ENCODE measurements at places on chromosomes 5 and 9. TPM values are rescaled to one million over a fixed set of nuclear protein-coding genes. Genes with fewer than 3 reads are reported as not detected.

FAM78A gene
- under 0.01 TPM for total RNA-seq

LRRC70 gene
- total RNA-seq, result 0.83 TPM

CNTLN gene
- total RNA-seq, result 5.9 TPM

CDC25C gene
- 7.5 TPM for total RNA-seq

CCDC183 gene
- total RNA-seq, result not detected

NUTM2F gene
- not detected for total RNA-seq

ARSI gene
- 15.2 TPM for total RNA-seq

RGS7BP gene
- total RNA-seq, result not detected

FOXD4L3 gene
- not detected for total RNA-seq

SURF1 gene
- total RNA-seq, result 15.1 TPM

PAM gene
- total RNA-seq, result 115 TPM

MOB3B gene
- total RNA-seq, result under 0.01 TPM

ALDOB gene
- total RNA-seq, result not detected

OLFML2A gene
- 1.4 TPM for total RNA-seq

PRDM9 gene
- total RNA-seq, result not detected

CARTPT gene
- total RNA-seq, result not detected

BSPRY gene
- not detected for total RNA-seq

EIF4EBP3 gene
- 0.36 TPM for total RNA-seq

PCDHB10 gene
- 0.18 TPM for total RNA-seq

DEPDC1B gene
- 10.0 TPM for total RNA-seq

PFDN1 gene
- 92.8 TPM for total RNA-seq

MAP1B gene
- total RNA-seq, result 183 TPM

PELO gene
- 49.7 TPM for total RNA-seq

BTNL9 gene
- total RNA-seq, result not detected

SPINK7 gene
- total RNA-seq, result not detected

OXCT1 gene
- total RNA-seq, result 24.7 TPM

FGF18 gene
- total RNA-seq, result not detected

DND1 gene
- total RNA-seq, result under 0.01 TPM

SLC2A6 gene
- 2.9 TPM for total RNA-seq

PCDHGB6 gene
- 2.8 TPM for total RNA-seq

SLC45A2 gene
- not detected for total RNA-seq

GRXCR2 gene
- total RNA-seq, result not detected

SLCO6A1 gene
- total RNA-seq, result not detected

BHMT2 gene
- 0.56 TPM for total RNA-seq

AMBP gene
- total RNA-seq, result not detected

ANKRD34B gene
- not detected for total RNA-seq

FBXL7 gene
- 4.4 TPM for total RNA-seq

IFNK gene
- not detected for total RNA-seq

IL12B gene
- not detected for total RNA-seq

PCDHGB2 gene
- 2.8 TPM for total RNA-seq

IFNA13 gene
- total RNA-seq, result not detected

PCDHAC2 gene
- not detected for total RNA-seq

LCNL1 gene
- not detected for total RNA-seq

PCDHA6 gene
- not detected for total RNA-seq

GRK6 gene
- 35.0 TPM for total RNA-seq

TRPM6 gene
- total RNA-seq, result under 0.01 TPM

SPINK13 gene
- total RNA-seq, result not detected

GARIN3 gene
- total RNA-seq, result not detected

MYMK gene
- not detected for total RNA-seq

PCSK1 gene
- not detected for total RNA-seq

SLC34A3 gene
- total RNA-seq, result not detected

OCLN gene
- 0.83 TPM for total RNA-seq

CDHR2 gene
- not detected for total RNA-seq

XPA gene
- total RNA-seq, result 1.4 TPM

SMIM33 gene
- total RNA-seq, result not detected

ZNF454 gene
- total RNA-seq, result under 0.01 TPM

FBN2 gene
- 67.5 TPM for total RNA-seq

Data from IMR-90 (cell line).